ENCODE measurements at places on chromosomes 11 and 22. TPM values are rescaled to one million over a fixed set of nuclear protein-coding genes. Genes with fewer than 3 reads are reported as not detected.

OR52N2 gene
- total RNA-seq: not detected

DNA sequence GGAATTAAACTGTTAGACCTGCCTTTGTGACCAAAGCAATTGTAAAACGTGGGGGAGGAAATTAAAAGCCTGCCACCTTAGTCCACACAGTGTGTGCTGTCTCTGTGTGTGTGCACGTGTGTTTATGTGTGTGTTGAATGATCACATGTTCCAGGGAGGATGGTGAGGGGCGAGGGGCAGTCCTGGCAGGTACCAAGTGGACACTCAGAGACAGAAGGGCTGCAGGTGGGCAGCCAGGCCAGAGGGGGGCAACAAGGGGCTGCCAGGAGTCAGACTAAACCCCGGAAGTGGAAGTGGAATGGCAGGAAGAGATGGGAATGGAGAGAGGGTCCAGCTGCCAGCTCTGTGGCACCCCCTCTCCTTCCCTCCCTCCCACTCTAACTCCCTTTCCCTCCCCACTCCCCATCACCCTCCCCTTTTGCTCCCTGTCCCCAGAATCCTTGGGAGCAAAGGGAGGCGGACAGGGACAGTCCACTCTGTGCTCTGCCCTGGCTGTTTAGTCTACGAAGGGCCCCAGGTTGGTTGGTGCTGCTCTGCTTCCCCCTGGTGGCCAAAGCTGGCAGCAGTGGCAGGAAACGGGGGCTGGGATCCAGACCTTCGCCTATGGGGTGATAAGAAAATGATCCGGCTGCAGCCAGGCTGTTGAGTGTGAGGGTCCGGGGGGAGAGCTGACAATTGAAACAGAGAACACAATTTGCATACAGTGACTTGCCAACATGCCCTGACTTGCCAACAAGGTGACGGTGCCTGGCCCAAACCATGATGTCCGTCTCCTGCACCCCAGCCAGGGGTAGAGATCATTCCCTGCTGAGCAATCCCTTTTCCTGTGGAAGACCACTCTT is 24.4 kb downstream of the P2RY2 start:
- H3K4me1 ChIP-seq: peaks cover 18% of the 10 kb centered on the region
- peak overlapping the region; percentile 46 for H3K27ac ChIP-seq
- no peaks in the 10 kb centered on the region for H3K36me3 ChIP-seq
- H3K4me3 ChIP-seq: no peak overlapping the region
- peak; percentile 48 for DNase-seq

- no peaks in the 10 kb centered on the region for H3K36me3 ChIP-seq
- H3K27me3 ChIP-seq: peaks cover 3% of the 10 kb centered on the region
Observed at GRCh38 chr11:130070109-130070845, 583 bp downstream of the APLP2 start.

- no peak overlapping the region for H3K4me3 ChIP-seq
- H3K36me3 ChIP-seq: no peaks in the 10 kb centered on the region
- peaks cover 45% of the 10 kb centered on the region for H3K4me1 ChIP-seq
- peak overlapping the region; percentile 40 for H3K27ac ChIP-seq
Observed at GRCh38 chr22:40210818-40211217, 33.1 kb downstream of the TNRC6B start.

Measured in GM12878 (cell line).